ENCODE measurements at places on chromosomes 16 and 17. TPM values are rescaled to one million over a fixed set of nuclear protein-coding genes. Genes with fewer than 3 reads are reported as not detected.

CCL1 gene
- not detected for total RNA-seq

ZFPM1 gene
- 1.0 TPM for total RNA-seq

SERPINF2 gene
- 7.5 TPM for total RNA-seq

CRYM gene
- total RNA-seq: not detected

KRT16 gene
- not detected for total RNA-seq

ZDHHC1 gene
- total RNA-seq: 11.6 TPM

SCGB1C2 gene
- not detected for total RNA-seq

DNA sequence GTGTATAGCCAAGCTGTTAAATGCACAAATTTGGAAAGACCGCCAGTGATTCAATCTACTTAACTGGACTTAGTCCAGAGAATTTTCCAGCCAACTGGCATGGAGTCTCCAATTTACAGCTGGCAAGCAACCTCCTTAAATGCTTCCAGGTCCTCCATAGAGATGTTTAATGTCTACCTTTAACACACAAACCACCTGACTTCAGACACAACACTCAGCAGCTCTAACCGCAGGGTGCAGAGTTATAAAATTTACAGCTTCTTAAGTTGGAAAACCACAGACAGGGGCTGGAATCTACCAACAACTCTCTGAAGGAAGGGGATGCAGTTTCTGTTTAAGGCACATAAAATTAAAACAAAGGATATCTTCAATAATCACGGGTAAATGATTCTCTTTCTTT lies 106.9 kb downstream of the SYCE1L start:
- DNase-seq: no peak

GRCh38 chr17:59368218-59368857 lies 36.9 kb downstream of the YPEL2 start:
- DNase-seq: no peak

GRCh38 chr17:77572065-77572601 lies 386.4 kb upstream of the TNRC6C start:
- no peak for DNase-seq

GRCh38 chr16:85860413-85861094 lies 38.4 kb upstream of the IRF8 start:
- DNase-seq: no peak

DNA sequence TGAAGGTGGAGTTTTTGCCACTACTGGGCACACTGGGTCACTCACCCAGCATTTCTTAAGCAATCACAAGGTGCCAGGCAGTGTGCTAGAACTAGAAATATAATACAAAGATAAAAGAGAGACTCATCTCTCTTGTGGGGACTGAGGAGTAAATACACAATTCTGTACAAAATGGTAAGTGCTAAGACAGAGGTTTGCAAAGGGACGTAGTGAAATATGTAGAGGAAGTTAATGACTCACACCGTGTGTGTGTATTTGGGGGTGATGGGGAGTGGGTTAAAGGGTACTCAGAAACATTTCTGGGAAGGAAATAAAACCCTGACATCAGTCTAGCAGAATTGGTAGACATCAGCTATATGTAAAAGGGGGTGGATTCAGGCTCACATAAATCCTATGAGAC lies 389.3 kb downstream of the CA10 start:
- DNase-seq: no peak

- no peak for DNase-seq
These were observed 561 bp downstream of the AXIN1 start for GRCh38 chr16:351804-352520.

DNA sequence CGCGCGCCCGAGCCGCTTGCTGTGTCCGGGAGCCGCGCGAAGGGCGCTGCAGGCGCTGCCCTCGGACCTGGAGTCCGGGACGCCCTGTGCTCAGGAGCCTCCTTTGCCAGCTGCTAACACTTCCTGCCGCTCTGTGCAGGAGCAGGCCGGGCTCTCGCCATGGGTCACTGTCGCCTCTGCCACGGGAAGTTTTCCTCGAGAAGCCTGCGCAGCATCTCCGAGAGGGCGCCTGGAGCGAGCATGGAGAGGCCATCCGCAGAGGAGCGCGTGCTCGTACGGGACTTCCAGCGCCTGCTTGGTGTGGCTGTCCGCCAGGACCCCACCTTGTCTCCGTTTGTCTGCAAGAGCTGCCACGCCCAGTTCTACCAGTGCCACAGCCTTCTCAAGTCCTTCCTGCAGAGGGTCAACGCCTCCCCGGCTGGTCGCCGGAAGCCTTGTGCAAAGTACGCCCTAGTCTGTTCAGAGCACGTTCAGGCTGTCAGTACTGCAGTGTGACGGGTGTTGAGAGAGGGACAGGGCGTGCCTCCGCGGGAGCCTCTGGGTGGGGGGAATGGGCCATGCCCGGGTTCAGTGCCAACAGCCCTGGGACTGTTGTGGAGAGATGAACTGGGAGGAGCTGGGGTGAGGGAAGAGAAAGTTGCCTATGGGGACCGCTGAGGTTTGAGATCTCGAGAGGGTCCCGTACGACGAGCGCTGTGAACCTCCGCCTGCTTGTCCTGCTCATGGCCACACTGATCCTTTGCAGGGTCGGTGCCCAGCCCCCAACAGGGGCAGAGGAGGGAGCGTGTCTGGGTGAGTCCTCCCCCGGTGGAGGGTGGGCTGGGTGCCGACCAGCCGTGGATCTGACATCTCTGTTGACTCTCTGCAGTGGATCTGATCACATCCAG lies 1.3 kb downstream of the ZNF276 start:
- no peak for DNase-seq

DNA sequence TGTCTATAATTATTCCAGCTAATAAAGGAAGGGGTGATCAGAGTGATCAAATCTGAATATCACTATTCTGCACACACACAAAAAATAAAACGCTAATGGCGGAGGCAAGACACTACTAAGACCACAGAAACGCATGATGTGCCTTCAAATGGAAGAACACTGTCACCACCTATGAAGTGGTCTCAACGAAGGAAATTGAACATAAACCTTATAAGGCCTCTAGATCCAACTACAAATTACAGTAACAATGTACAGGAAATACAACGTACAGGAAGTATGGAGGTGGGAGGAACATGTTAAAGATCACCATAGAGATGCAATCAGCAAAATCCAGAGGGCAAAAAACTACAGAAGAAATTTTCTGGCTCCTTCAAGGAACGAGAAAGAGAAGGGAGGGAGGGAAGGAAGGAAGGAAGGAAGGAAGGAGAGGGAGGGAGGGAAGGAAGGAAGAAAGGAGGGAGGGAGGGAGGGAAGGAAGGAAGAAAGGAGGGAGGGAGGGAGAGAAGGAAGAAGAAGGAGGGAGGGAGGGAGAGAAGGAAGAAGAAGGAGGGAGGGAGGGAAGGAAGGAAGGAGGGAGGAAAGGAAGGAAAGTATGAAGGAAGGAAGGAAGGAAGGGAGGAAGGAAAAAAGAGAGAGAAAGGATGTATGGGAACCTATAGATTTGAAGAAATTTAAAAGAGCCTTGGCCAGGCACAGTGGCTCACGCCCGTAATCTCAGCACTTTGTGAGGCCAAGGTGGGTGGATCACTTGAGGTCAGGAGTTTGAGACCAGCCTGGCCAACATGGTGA lies 3.1 kb upstream of the SGCA start:
- no peak for DNase-seq

DNA sequence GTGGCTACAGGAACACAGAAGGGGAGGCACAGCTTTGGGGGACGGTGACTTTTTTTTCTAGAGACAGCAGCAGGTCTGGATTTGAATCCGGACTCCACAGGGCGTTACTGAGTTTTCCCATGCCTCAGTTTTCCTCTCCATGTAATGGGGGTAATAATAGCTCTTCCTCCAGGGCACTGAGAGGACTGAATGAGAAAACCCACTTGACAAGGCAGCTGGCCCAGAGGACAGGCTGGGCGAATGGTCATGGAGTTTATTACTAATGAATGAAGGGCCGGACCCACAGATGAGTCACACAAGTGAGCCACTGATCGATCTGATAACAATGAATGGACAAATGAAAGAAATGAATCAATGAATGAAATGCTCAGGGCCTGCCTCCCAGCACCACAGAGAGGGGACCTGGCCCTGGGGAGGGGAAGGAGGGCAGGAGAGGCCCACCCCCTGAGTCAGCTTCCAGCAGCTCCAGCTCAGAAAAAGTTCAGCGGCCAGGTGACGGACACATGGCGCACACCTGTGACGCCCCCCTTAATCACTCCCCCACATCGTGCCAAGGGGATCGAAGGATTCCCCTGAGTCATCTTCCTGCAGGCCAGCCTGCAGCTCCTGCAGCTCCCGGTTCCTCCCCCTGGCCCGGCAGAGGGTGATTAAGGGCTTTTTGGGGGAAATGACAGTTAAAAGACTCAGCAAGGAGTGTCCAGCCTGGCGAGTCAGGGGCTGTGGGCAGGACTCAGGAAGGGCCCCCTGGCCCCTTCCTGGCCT lies 54.3 kb downstream of the SOCS1 start:
- no peak for DNase-seq

DNA sequence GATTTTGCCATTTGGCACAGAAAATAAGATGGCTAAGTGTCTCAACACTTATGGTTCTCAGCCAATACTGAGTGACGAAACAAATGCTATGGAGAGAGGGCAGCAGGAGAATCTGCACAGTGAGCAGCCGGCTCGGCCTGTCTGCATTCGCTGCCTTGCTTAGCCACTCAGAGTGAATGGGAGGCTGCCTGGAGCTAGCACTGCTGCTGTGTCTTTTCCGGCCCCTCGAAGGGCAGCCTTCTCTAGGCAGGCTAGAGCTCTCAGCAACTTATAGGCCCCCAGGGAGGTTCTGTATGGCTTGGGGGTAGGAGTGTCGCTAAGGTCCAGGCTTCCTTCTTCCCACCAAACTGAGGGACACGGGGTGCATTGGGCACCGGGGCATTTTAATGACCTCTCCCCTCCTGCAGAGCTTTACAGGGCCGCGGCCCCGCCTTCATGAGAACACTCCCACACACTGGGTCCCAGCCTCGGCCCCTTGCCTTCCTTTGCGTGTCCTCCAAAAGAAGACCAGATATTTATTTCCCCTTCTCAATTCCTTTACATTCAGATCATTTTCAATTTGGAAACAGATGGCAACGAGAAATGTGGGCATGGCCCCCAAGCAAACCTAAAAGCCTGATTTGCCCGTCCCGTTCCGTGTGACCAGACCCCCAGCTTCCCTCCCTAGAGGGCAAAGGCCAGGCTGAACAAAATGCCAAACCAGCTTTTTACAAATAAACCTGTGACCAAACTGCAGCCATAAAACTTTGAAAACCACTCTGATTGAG lies 670.9 kb downstream of the TOX3 start:
- DNase-seq: no peak

- DNase-seq: no peak
These were observed 879 bp upstream of the ACSF2 start for GRCh38 chr17:50424996-50425681.

- DNase-seq: no peak
These were observed 61.9 kb upstream of the CCL1 start for GRCh38 chr17:34424814-34425491.

DNA sequence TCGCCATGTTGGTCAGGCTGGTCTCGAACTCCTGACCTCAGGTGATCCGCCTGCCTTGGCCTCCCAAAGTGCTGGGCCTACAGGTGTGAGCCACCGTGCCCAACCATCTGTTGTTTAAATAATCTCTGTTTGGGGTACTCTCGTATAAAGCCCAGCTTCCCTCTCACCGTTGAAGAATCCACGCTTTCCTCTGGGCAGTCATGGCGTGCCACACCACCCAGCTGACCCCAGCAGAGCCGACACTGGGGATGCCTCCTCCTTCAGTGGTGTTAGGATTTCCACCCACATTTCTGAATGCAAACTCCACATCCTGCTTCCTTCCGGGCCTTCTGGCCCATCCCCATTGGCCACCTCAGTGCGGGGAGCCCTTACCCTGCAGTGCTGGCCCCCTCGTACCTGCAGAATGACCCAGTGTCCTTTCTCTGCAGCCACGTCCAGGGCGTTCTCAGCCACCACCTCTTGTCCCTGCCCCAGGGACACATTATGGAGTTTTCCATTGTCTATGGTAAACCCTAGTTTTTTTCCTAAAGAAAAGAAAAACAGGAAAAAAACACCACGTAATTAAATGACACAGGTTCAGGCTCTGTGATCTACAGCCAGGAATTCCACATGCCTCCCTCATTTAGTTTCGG lies 60.4 kb downstream of the PGS1 start:
- no peak for DNase-seq

- DNase-seq: no peak
These were observed 66.6 kb upstream of the KSR1 start for GRCh38 chr17:27389542-27390140.

GRCh38 chr16:90078579-90078895 lies 1.4 kb upstream of the PRDM7 start:
- DNase-seq: no peak

- no peak for DNase-seq
These were observed 1.3 kb upstream of the CCDC102A start for GRCh38 chr16:57537581-57538234.

- DNase-seq: no peak
These were observed 1939.7 kb downstream of the TP53TG3F start for GRCh38 chr16:35399133-35399532.

- no peak for DNase-seq
These were observed 1.0 kb upstream of the SDK2 start for GRCh38 chr17:73645050-73645871.

- no peak for DNase-seq
These were observed 49.8 kb downstream of the C17orf58 start for GRCh38 chr17:67946513-67946912.

- no peak for DNase-seq
These were observed 618 bp downstream of the AANAT start for GRCh38 chr17:76467809-76468633.
